ENCODE measurements at places on chromosomes 4 and X. TPM values are rescaled to one million over a fixed set of nuclear protein-coding genes. Genes with fewer than 3 reads are reported as not detected.

DNA sequence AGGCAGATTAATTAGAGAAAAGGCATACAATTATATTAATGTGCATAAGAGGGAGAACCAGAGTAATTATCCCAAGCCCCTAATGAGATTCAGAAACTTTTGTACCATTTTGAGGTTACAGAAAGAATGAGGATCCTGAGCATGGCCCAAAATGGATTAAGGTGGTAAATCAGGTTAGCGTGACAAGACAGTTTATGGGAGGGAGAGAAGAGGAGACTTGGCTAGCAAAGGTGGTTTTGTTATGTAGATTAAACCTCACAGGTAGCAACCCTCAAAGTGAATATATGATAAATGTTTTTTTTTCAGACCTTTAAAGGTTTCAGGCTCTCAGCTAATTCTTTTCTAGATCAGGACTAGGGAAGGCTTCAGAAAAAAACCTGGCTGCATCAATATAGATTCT, 781.8 kb downstream of the FAM133A start:
- DNase-seq, result no peak

DNA sequence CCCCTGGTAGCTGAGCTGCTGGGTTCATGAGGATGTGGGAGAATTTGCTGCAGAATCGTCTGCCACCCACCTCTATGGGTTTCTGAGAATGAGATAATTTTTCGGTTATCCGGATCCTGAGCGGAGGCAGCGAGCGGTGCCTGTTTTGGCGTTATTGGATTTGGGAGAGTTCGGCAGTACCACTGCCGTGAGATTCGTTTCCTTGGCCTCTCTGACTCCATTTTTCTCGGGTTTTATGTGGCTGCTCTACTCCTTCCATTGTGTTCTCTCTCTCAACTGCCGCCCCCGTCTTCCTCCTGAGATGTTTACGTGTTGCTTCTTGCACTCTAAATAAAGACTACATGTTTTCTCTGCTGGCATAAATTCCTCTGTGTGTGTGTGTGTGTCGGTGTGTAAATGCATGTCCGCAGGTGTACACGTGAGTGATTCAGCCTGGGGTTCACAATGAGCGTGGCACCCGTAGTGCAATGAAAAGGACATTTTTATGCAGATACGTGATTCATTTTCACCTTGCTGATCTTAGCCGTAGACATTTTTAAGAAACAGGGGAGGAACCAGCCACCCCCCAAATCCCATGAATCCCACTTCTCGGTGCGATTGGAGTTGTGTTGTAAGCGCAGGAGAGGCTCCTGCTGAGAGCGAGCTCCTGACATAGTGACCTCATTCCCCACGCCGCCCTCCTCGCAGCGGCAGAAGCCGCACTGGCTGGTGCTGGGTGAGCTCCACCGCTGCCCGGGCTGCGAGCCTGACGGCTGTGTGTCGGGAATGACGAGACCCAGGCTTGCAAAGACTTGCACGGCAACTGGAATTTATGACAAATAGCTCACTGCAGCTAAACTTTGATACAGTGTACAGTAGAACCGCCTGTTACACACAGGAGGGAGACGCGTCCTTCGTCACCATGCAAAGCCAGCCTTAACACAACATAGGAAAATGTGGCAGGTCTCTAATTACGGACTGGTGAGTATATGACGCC, 82.2 kb downstream of the STOX2 start:
- no peak for DNase-seq

DNA sequence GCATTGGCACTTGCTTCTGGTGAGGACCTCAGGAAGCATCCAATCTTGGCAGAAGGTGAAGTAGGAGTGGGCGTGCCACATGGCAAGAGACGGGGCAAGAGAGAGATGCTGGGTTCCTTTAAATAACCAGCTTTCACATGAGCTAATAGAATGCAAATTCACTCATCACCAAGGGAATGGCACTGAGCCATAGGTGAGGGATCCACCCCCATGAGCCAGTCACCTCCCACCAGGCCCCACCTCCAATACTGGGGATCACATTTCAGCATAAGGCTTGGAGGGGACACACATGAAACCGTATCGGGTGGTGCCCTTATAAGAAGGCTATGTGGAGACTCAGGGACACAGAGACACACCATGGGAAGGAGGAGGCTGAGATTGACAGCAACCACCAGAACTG, 140.0 kb upstream of the MSX1 start:
- no peak for DNase-seq

GRCh38 chr4:53075162-53075785, 213.2 kb downstream of the RASL11B start:
- no peak for DNase-seq

ARX gene
- total RNA-seq, result not detected

ARR3 gene
- total RNA-seq, result not detected

GRCh38 chrX:7110821-7111276, 36.7 kb upstream of the STS start:
- no peak for DNase-seq

- DNase-seq, result no peak
Observed at GRCh38 chr4:142598132-142598531, 248.0 kb downstream of the INPP4B start.

ZFX gene
- total RNA-seq, result 58.3 TPM

SNX12 gene
- 53.6 TPM for total RNA-seq

DMP1 gene
- not detected for total RNA-seq

TCEAL5 gene
- total RNA-seq, result not detected

DNA sequence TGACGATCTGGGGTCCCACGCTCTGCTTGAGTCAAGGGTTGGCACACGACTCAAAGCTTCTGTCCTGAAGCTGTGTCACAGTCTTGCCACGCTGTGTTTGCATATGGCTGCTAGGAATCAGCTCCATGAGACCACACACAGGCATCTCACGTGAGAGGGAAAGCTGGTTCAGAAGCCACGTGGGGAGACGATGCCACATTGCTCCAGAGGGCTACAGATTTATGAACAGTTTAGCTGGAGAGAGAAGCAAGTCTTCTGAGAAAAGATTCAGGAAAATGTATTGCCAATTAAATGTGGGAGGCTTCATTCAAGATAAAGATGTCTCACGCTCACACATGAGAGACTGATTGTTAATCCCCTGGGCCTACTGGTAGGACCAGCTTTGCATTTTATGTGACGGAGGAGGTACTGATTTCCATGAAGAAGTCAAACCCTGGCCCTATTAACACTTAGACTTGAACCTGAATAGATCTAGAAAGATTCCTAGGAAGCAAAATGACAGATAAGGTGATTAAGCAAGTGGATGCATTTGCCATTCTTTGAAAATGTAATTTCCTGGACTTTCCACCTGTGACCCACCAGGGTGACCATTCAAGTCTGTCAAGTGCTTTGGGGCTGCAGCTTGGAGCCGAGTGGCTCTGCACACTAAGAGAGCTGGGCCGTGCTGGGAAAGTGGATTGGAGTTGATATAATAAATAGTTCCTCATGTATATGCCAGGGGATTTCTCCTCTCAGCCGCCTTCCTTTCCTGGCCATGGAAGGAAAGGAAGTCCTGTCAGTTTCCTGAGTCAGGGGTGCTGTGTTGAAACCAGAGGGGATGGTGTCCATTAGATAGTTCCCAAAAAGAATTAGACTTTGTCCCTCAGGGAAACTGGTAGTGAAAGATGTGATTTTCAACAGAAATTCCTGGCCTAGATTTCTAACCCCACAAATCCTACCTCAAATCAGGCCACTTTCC, 29.0 kb downstream of the ENPP6 start:
- DNase-seq, result no peak

- no peak for DNase-seq
Observed at GRCh38 chrX:108435261-108435660, 3.0 kb downstream of the COL4A6 start.

TEX13B gene
- total RNA-seq, result not detected

DNA sequence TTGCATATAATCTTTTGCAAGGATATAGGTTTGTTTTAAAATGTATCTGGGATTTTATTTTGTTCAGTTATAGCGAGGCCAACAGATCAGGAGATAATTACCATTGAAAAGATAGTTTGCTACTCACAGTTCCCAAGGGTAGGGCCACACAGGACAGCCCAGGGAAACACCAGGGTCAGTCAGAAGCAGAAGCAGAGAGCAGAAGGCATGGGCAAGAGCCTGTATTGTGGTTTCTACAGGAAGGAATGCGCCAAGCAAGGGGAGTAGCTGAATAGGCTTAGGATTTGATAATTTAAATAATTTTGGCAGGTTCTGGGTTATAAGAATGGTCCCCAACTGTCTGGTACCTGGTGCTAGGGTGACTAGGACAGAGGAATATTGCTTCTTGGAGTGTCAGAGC, 61.6 kb downstream of the SYNPO2 start:
- DNase-seq, result no peak

DNA sequence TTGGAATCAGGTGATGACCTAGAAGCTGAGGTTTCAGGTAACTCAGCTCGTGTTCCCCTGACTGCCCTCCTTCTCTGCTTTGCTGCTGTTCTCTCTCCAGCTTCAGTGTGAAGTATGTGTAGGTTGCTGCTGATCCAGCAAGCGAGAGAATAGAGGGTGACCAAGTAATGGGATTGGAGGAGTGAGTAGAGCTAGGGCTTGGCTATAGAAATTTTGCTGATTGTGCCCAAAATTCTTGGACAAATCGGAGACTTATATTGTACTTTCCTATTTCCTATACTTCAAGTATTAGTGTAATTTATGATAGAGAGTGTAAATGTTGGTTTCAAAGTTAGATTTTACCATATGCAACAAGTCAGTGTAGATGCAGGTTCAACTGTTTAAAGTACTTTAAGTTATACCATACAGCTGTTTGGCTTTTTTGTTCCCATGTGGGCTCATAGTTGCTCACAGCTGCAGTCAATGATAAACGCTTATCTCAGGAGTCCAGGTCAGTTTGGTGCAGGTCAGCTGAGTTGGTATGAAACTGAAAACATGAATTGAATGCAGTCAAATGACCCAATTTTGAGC, 48.0 kb downstream of the RAPGEF2 start:
- no peak for DNase-seq

GSX2 gene
- total RNA-seq, result not detected

SLC34A2 gene
- total RNA-seq, result not detected

DCX gene
- total RNA-seq, result not detected

DNA sequence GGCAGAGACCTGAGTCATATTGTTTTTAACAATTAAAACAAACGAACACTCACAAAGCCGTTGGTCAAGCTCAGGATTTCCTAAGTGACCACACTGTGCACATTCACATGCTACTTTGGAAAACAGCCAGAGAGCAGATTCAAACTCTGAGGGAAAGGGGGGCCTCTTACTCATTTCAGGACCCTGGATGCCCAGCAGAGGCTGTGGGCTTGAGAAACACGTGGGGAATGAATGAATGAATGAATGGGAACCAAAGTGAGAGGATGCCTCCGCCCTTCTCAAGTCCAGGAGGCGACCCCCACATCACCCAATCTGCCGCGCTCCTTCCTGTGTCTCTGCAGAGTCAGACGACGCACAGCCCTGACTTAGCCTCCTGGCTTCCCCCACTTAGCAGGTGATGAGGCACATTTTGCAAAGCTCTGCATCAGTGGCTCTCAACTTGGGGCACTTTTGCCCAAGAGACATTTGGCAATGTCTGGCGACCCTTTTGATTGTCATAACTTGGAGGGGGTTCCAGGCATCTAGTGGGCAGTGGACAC, 76.0 kb downstream of the ABLIM2 start:
- DNase-seq, result no peak

DNA sequence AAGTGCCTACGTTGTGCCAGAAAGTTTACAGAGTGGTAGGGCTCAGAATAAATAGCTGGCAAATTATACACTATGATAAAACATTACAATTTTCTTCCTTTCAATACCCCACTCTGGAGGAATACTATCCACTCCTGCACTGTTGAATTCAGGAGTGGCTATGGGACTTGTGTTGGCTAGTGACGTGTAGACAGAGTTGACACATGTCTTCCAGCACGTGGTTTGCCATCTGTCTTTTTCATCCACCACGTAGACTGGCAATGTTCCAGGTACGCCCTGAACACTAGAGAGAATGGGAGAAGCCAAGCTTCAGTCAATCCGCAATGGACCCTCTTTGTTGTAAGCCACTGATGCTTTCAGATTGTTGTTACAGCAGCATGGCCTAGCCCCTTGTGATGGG, 168.8 kb upstream of the RBPJ start:
- no peak for DNase-seq

ZNF732 gene
- 0.16 TPM for total RNA-seq

SH3BGRL gene
- 87.4 TPM for total RNA-seq
